Memory B cell (primary cell): ENCODE measurements at places on chromosomes 4 and X.

GRCh38 chr4:2761035-2761923, 5.1 kb upstream of the TNIP2 start:
- no peak for DNase-seq

- no peak for DNase-seq
These were observed 43.5 kb downstream of the CLOCK start for GRCh38 chr4:55503169-55503568.

GRCh38 chrX:49077941-49078340, 1.7 kb downstream of the WDR45 start:
- DNase-seq: no peak

DNA sequence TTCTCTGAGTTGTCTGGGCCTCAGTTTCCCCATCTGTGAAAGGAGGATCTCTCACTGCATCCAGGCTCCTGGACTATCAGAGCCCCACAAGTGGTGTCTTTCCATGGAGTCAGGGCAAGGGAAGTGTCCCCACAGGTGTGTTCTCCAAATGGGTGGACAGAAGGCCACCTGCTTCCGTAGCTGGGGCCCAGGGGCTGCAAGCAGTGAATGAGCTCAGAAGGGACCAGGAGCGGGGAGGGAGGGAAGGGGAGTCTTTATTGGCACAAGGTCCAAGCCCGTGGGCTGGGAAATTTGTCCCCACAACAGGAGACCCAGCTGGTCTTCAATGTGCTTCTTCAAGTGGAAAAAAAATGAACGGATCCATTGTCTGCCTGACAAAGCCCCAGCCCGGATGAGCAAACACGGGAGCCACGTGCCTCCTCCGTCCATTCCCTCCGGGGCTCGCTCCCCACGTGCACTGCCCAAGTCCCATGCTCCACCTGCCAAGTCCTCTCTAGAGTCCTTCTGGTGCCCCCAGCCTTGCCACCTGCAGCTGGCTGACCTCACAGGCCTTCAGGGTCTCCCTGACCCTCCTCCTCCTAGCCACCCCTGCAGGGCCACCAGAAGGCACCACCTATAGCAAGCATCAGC, 72.0 kb downstream of the JAKMIP1 start:
- DNase-seq: no peak

DNA sequence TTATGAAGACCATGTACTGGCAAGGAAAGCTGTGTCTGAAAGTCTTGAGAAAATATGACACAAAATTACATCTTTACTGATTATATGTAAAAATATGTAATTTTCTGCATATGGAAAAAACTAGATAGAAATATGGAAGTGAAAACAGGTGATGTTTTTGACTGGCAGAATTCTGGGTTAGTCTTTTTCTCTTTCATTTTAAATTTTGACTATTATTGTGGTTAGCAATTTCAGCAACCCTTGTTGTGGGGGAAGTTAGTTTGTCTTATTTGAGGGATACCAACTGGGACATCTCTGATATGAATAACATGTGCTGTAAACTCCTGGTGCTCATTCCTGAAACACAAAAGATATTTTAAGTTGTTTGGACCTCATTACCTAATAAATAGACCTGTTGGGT, 49.9 kb upstream of the CPEB2 start:
- no peak for DNase-seq

GRCh38 chrX:152136312-152136711, 2.1 kb downstream of the MAGEA10 start:
- DNase-seq: no peak

GRCh38 chr4:141713771-141714445, 77.5 kb downstream of the IL15 start:
- no peak for DNase-seq

DNA sequence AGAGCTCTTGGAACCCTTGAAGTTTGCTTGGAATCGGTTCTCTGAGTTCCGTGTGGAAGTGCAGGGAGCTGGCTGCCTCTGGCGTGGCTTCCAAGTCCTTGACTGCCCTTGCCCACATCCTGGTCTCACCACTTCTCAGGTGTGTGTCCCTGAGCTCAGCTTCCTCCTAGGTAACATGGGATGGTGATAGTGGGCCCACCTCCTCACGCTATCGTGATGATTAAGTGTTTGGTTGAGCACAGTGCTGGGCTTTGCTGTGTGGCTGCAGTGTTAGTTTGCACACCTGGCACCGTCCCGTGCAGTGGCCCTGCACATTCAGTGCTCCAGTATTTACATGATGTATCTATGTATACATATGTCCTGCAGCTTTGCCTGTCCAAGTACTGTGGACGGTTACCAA, 81.5 kb downstream of the CLDN34 start:
- no peak for DNase-seq

DNA sequence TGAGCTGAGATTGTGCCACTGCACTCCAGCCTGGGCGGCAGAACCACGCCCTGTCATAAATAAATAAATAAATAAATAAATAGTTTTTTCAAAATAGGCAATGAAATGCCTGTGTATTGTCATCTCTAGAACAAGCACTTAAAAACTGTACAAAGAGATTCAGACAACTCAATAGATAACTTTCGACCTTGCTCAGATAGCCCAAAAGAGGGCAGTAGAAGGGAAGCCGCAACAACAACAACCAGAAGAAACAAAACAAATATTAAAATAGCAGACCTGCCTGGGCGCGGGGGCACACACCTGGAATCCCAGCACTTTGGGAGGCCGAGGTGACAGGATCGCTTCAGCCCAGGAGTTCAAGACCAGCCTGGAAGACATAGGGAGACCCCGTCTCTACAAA, 9.4 kb upstream of the CLDN34 start:
- DNase-seq: no peak
